Effector CD4-positive, alpha-beta T cell (primary cell): ENCODE measurements at places on chromosomes 3 and 15.

DNA sequence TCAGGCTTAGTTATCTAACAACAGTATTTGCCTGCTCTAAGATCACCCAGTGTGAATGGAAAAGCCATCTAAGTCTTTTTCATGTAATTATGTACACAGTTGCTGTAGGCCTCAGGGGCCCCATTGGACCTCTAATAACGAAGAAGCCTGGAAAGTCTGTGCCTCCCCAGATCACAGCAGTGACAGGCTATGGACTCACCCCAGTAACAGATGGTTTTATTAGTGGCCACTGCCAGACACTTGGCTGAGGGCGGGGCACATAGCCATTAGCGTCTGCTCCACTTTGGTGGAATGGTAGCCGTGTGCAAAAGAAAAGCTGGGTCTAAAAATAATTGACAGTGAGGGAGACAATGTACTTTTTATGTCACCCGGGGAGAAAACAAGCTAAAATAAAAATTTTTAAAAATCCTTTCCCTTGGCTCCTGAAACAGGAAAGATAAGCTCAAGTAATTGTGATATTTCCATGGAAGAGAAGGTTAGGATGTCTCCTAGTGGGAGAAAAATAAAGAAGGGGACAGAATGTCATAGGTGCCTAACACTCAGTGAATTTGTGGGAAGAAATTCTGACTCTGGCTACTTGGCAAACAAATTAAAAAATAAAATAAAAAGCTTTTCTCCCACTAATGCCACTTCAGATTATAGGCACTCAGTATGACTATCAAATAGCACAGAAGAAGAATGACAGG is 44.3 kb upstream of the ZNF385D start:
- no peak for DNase-seq

GRCh38 chr3:12598890-12599289 is 42.0 kb downstream of the MKRN2 start:
- DNase-seq: no peak

DNA sequence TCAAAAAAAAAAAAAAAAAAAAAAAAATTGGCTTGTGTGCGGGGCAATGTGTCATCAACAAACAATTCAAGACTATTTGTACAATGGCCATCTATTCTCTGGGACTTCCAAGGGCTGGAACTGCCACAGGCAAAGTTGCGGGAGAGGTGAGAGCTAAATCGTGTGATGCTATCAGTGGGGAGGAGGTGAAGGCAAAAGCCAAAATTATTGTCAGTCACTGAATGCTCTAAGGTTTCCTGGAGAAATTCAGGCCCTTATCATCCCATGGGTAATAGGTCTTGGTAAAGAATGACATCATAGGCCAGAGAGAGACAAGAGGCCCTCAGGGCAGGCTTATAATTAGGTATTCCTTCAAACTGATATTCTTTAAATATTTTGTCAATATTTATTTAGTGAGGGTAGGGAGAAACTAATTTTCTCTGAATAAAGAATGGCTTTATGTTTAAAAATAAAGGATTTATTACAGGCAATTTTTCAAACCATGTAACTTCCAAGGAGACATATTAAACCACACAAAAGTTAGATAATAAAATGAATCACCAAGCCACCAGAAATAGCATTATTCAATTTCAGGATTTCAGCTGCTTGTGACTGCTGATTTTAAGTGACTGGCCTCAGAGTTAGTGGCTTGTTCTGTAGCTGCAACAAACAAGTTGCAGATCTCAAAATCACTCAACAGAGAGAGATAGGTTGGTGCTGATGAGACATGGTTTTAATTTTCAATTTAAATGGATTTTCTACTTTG is 226.3 kb upstream of the MRPL3 start:
- DNase-seq: no peak

- no peak for DNase-seq
Observed at GRCh38 chr15:69150336-69150735, 10.1 kb upstream of the GLCE start.

GRCh38 chr3:87196879-87197278 is 30.2 kb upstream of the CHMP2B start:
- no peak for DNase-seq
